ENCODE measurements at places on chromosomes 5 and 9. TPM values are rescaled to one million over a fixed set of nuclear protein-coding genes. Genes with fewer than 3 reads are reported as not detected.

Gene PLAA
- total RNA-seq: 41.2 TPM

Gene MARCOL
- not detected for total RNA-seq

Gene SLC36A3
- not detected for total RNA-seq

DNA sequence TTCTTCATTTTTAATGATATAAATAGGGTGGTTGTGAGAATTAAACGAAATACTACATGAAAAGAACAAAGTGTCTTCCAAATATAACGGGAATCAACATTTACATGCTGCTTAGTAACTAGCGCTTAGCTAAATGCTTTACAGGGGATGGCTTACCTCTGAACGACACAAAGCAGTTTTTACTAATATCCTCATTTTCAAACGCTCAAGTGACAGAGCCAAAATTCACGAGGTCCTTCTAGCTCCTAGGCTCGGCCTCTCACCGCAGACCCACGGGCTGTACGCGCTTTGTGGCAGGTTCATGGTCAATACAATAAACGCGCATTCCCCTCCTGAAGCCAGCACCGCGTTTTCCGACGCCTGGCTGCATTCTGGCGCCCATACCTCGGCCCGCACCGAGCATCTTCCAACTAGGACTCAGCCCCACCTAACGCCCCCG, 442 bp downstream of the ZNF510 start:
- no peak overlapping the region for H3K4me3 ChIP-seq
- no peaks in the 10 kb centered on the region for H3K27me3 ChIP-seq
- no peaks in the 10 kb centered on the region for H3K36me3 ChIP-seq
- DNase-seq: no peak
- no peaks in the 10 kb centered on the region for H3K4me1 ChIP-seq

Gene PTRH1
- total RNA-seq: 21.8 TPM

DNA sequence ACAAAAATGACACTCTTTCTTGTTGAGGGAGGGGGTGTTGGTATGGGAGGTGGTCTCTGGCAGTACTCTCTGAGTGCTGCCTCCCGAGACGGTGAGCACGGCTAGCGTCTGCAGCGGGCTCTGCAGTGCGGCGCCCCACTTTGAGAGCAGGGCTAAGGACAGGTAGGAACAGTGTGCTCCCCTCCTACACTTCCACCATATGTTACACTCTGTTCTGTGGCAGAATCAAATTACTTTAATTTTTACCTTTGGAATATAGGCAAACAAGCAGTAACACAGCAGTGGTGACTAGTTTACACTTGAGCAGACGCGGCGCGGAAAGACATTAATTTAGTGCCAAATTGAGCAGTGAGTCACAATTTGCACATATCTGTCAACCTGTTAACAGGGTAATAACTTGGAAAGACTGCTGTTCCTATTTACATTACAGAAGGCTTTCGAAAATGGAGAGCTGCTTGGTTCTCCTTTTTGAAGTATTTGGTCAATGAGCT, 136.3 kb downstream of the MED27 start:
- DNase-seq: no peak
- H3K27ac ChIP-seq: no peak overlapping the region
- no peaks in the 10 kb centered on the region for H3K4me1 ChIP-seq
- no peaks in the 10 kb centered on the region for H3K36me3 ChIP-seq
- no peak overlapping the region for H3K4me3 ChIP-seq
- H3K27me3 ChIP-seq: no peaks in the 10 kb centered on the region

Gene CAPSL
- not detected for total RNA-seq

- no peak overlapping the region for H3K4me3 ChIP-seq
- no peaks in the 10 kb centered on the region for H3K36me3 ChIP-seq
- no peak for DNase-seq
- H3K4me1 ChIP-seq: peaks cover 11% of the 10 kb centered on the region
- no peak overlapping the region for H3K27ac ChIP-seq
Observed at GRCh38 chr9:31136524-31136923, 1247.9 kb upstream of the ACO1 start.

Gene SPINK7
- not detected for total RNA-seq

DNA sequence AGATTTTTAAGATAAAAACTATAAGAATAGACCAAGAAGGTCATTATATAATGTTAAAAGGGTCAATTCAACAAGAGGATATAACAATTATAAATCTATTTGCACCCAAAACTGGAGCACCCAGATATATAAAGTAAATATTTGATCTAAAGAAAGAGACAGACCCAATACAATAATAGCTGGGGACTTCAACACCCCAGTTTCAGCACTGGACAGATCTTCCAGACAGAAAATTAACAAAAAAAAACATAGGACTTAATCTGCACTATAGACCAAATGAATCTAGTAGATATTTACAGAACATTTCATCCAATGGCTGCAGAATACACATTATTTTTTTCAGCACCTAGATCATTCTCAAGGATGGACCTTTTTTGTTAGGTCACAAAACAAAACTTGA, 331.9 kb downstream of the SPOCK1 start:
- H3K36me3 ChIP-seq: no peaks in the 10 kb centered on the region
- no peak overlapping the region for H3K4me3 ChIP-seq
- no peak for DNase-seq
- H3K27me3 ChIP-seq: peaks cover 8% of the 10 kb centered on the region

DNA sequence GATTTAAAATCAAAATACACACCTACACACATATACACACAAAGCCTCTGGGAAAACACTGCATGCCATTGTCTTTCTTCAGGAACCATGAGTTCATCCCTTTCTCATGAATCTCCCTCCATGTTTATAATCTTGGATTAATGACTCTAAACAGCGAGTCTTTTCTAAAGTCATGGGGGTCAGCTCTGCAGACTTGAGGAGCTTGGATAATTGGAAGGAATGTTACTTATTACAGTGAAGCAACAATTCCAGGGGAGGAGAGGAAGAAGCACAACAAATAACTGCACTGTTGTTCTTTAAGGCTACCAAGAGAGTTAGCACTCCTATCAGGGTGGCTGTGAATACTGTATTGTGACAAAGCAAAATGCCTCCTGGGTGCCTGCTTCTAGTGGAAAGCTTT, 444.7 kb downstream of the ANXA1 start:
- no peak for DNase-seq
- no peak overlapping the region for H3K4me3 ChIP-seq

GRCh38 chr5:163912046-163912445, 406.6 kb downstream of the MAT2B start:
- H3K27ac ChIP-seq: no peak overlapping the region
- no peak overlapping the region for H3K4me3 ChIP-seq
- no peak for DNase-seq
- H3K36me3 ChIP-seq: no peaks in the 10 kb centered on the region

DNA sequence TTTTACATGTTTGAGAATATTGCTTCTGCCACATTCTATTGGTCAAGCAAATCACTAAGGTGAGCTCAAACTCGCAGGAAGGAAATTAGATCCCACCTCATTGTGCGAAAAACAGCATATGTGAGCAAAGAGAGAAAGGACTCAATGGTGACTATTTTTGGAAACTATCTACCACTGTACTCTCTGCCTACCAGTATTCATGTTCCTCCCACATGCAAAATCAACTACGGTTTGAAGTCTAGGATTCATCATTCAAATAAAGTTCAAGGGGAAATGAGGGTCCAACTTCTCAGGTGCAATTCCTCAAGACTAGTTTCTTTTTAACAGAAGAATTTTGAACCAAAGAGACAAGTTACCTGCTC, 60.6 kb downstream of the FAM174A start:
- no peak overlapping the region for H3K4me3 ChIP-seq
- no peaks in the 10 kb centered on the region for H3K27me3 ChIP-seq
- no peak for DNase-seq
- H3K27ac ChIP-seq: no peak overlapping the region
- no peaks in the 10 kb centered on the region for H3K4me1 ChIP-seq

DNA sequence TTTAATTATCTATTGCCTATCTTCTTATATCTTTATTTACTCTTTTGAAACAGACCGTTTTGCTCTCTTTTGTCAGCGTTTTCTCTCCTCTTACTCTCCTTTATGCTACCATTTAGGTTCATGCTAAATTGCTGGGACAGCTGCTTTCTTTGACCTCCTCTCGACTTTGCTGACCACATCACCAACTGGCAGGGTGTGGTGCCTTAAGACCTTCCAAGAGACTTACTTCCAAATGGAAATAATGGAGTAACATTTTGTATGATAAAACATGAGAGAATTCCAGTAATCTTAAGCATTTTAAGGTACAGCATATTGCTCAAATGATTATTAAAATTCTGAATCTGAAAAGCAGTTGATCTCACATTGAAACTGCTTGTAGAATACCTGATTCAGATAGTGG, 71.5 kb upstream of the MEF2C start:
- no peak overlapping the region for H3K4me3 ChIP-seq
- no peaks in the 10 kb centered on the region for H3K27me3 ChIP-seq
- DNase-seq: no peak
- H3K4me1 ChIP-seq: peaks cover 10% of the 10 kb centered on the region
- no peaks in the 10 kb centered on the region for H3K36me3 ChIP-seq

Gene SNX30
- 12.7 TPM for total RNA-seq

GRCh38 chr5:101608322-101608721, 687.8 kb downstream of the SLCO4C1 start:
- DNase-seq: no peak
- no peak overlapping the region for H3K4me3 ChIP-seq
- no peak overlapping the region for H3K27ac ChIP-seq
- H3K4me1 ChIP-seq: no peaks in the 10 kb centered on the region

DNA sequence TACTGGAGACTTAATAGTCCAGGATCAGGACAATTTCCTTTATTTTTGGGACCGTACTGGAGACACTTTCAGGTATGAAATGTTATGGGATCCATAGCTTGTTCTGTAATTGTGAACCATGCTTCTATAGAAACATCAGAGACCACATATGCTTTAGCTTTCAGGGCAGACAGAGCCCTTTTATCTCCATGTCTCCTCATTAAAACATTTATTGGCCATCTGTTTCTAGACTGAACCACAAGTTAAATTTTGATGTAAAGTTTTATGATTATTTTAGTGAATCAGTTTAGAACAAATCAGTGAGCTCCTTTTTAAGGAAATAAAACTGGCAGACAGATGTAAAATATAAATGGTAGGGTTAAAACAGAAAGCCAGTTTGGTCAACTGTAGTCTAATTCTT, 62.0 kb downstream of the SLC27A6 start:
- DNase-seq: no peak
- H3K27ac ChIP-seq: no peak overlapping the region
- H3K4me1 ChIP-seq: no peaks in the 10 kb centered on the region
- H3K36me3 ChIP-seq: no peaks in the 10 kb centered on the region
- H3K4me3 ChIP-seq: no peak overlapping the region

DNA sequence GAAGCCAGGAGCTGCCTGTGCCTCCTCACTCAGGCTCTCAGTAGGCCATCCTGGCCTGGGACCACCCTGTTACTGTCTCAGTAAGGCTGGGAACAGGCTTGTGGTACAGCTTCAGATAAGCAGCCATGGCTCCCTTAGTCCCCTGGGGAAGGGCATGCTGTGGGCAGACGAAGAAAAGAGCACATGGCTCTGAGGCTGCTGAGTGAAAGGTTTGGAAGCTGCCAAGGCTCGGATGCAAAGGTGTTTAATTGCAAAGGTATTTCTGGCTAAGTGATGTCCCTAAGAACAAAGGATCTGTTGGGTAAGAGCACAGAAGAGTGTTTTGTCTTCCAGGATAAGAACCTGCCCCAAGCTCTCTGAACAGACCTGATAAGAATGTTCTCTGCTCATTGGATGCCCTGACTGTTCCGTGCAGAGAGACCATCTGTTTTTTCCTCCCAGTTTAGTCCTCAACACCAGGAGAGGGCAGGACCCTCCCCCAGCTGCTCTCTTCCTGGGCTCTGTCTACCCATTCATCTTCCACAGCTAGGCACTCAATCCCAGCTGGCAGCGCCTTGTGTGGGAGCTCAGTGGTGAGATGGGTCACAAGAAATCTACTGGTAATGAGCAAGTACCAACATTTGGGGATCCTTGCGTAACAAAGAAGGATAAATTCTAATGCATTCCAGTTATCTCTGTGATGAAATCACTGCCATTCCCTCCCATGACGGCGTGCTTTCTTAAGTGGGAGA, 17.7 kb downstream of the ANGPTL2 start:
- no peak overlapping the region for H3K27ac ChIP-seq
- H3K27me3 ChIP-seq: no peaks in the 10 kb centered on the region

Gene NRG2
- 0.91 TPM for total RNA-seq

GRCh38 chr9:95796029-95796428, 79.5 kb upstream of the ERCC6L2 start:
- no peaks in the 10 kb centered on the region for H3K36me3 ChIP-seq
- no peak for DNase-seq
- no peaks in the 10 kb centered on the region for H3K27me3 ChIP-seq
- no peaks in the 10 kb centered on the region for H3K4me1 ChIP-seq
- H3K27ac ChIP-seq: no peak overlapping the region

Gene COL23A1
- not detected for total RNA-seq

- no peak overlapping the region for H3K4me3 ChIP-seq
- H3K36me3 ChIP-seq: no peaks in the 10 kb centered on the region
- no peak overlapping the region for H3K27ac ChIP-seq
- H3K4me1 ChIP-seq: no peaks in the 10 kb centered on the region
Observed at GRCh38 chr5:95840956-95841705, 18.6 kb upstream of the GLRX start.

DNA sequence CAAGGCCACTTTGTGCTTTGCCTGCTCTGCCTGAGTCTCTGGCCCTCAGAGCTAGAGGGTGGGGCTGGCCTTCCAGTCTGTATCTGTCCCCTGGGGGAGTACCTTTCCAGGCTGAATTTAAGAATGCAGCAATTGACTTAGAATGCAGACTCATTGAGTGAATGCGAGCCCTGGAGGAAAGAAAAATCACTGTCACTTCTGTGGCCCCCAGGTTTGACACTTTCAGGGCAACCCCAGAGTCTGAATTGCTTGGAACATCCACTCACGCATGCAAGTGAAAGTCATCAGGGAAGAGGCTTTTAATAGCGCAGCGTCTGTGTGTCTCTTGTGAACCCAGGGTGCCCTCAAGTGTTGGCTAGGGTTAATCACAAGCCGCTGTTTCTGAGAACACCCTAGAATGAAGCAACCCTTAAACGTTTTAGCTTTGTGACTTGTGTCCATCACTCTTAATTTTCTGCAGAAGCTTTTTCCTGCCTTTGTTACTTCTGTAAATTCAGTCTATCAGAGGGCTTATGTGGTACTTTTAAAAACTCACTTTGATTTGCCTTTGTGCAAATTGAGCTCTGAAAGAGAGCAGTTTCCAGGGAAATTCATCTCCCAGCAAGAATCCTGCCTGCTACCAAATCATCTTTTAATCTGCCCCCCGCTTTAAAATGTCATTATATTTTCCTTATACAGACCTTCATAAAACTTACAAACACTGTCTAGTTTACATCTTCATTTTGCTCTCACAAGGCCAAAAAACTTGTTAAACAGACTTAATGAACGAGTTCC, 146.8 kb upstream of the IQGAP2 start:
- no peaks in the 10 kb centered on the region for H3K4me1 ChIP-seq
- no peak overlapping the region for H3K27ac ChIP-seq
- DNase-seq: peak; percentile 52
- no peak overlapping the region for H3K4me3 ChIP-seq
- H3K27me3 ChIP-seq: no peaks in the 10 kb centered on the region
- H3K36me3 ChIP-seq: no peaks in the 10 kb centered on the region

- no peak overlapping the region for H3K27ac ChIP-seq
- H3K36me3 ChIP-seq: no peaks in the 10 kb centered on the region
- no peak overlapping the region for H3K4me3 ChIP-seq
- peaks cover 19% of the 10 kb centered on the region for H3K4me1 ChIP-seq
- H3K27me3 ChIP-seq: no peaks in the 10 kb centered on the region
- DNase-seq: no peak
Observed at GRCh38 chr5:150163547-150164059, 3.0 kb upstream of the CDX1 start.

Gene LURAP1L
- total RNA-seq: 13.3 TPM
